Right ventricle myocardium inferior (tissue), 1 donor: ENCODE measurements at places on chromosomes 1 and 21.
A peak's percentile ranks its signal among the peaks of the same experiment; 100 is the strongest.

DNA sequence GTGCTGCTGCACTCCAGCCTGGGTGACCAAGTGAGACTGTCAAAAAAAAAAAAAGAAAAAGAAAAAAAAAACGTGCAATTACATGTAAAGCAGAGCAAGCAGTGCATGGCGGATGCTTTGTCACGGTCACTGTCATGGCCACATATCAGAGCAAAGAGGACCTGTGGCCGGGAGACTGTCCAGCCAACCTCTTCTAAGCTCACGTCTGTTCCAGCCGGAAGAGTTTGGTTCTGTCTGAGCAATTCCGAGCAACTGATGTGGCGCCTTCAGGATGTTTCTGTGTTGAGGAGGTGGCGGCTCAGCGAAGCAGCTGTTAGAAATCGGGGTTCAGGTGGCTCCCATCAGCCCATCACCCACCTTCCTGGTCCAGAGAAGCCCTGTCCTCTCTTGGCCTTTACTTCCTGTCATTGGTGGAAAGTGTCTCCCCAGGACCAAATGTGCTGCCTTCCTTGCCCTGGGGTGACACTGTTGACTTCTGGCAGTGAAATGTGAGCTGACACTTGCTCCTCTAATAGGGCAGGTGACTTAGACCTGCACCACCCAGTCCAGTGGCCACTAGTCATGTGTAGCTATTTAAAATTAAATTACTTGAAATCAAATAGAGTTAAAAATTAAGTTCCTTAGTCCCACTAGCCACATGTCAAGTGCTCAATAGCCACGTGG is 59.9 kb downstream of the ARHGEF10L start:
- DNase-seq = no peak

DNA sequence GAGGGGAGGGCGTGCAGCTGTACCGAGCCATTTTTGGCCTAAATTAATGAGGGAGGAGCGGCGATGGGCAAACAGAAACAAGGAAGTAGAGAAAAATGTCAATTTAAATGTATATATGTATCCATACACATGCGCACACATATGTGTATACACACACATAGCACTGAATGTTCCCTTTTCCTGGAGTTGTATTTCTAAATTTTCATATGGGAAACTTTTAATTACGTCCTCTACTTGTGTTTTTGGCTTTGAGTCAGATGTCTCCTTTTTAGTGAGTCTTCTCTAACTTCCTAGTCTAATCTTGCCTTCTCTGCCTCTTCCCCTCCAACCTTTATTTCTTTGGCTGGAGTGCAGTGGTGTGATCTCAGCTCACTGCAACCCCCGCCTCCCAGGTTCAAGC is 15.4 kb upstream of the CYYR1 start:
- DNase-seq = no peak

GRCh38 chr1:108130794-108131193 is 69.3 kb downstream of the SLC25A24 start:
- DNase-seq = no peak

DNA sequence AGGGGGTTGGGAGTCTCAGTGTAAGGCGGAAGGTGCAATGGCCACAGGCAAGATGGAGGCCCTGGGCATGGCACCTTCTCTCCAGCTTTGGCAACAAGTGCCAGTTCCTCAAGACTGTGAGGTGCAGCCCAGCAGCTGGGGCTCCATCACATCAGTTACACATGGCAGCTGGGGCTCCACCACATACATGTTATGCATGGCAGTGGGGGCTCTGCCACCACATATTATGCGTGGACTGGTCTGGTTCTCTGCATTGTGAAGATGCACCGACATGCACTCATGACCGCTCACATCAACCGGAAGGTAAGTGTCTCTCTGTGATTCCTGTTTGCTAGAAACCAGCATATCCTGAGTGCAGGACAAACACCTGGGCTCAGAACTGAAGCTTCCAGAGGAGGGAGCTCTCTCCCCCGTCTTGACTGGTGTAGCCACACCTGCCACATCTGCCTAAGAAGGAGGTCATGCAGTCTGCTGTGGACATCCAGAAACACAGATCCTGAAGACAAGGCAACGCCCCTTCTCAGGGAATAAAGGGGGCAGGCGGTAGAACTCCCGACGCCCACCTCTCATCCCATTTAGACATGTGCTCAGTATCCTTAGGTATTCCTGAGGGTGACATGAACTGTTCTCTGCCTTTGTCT is 104.1 kb upstream of the TMPRSS2 start:
- no peak for DNase-seq

- DNase-seq = no peak
These were observed 263.5 kb upstream of the PLD5 start for GRCh38 chr1:242787968-242788367.

DNA sequence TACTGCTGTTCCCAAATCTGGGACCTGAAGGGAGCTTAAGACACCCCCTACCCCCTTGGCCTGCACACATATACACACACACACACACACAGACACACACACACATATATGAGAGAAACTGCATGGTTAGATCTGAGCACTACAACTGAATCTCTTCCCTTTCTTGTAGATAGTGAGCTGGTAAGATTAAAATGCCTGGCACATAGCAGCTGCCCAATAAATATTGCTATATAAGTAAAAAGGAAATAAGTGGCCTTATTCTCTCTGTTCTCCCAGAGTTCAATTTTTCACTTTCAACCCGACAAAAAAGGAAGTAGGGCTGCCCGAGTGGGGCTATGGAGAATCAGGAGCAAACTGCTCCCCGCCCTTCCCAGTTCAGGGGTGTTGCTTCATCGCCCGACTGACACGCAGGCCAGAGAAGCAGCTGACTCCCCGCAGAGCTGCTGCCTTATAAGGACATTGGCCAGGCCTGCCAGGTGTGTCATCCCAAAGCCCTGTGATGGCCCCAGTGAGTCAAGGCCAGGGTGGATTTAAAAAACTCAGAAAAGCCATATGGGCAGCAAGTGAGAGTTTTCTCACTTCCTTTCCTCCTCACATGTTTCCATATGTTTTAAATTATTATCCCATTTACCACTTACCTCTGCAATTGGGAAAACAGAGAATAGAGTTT is 106.5 kb upstream of the SLC44A3 start:
- DNase-seq = peak; percentile 91

GRCh38 chr1:63592536-63593302 is 492 bp upstream of the PGM1 start:
- DNase-seq = no peak

DNA sequence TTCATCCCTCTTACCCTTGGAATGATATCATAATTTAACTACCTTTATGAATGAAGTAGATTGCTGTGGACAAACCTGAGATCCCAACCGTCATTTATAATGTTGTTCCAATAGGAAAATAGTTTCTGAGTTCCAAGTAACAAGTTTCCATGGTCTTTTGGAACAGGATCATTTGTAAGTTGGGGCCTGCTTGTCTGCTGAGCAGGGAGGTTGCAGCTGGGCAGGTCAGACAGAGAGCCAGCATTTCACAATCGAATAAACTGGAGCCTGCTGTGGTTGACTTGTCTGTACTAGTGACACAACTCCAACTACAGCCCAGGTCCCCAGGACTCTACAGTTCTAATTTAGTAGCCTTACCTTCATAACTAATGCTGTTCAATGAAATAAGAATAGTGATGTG is 18.6 kb upstream of the RALGPS2 start:
- DNase-seq = no peak

DNA sequence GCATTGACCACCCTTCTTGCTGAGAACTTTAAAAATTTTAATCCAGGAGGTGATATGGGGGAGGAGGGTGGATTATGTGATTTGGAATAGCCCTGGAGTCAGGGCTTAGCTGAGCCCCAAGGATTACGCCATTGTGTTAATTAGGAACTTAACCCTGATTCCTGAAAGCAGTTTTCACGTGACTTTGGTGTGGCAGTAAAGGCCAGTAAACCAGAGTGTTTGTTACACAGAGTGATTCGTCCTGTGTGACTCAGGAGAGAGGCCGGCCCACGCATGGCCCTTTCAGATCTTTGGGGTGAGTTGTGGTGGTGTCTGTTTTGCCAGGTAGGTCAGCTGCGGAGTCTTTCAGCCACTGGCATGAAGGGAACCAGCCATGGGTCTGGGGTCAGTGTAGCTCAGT is 107.6 kb downstream of the NOS1AP start:
- no peak for DNase-seq

- no peak for DNase-seq
These were observed 492 bp upstream of the COLGALT2 start for GRCh38 chr1:184037849-184038591.

- no peak for DNase-seq
These were observed 34.8 kb downstream of the ANKRD13C start for GRCh38 chr1:70319750-70320149.

DNA sequence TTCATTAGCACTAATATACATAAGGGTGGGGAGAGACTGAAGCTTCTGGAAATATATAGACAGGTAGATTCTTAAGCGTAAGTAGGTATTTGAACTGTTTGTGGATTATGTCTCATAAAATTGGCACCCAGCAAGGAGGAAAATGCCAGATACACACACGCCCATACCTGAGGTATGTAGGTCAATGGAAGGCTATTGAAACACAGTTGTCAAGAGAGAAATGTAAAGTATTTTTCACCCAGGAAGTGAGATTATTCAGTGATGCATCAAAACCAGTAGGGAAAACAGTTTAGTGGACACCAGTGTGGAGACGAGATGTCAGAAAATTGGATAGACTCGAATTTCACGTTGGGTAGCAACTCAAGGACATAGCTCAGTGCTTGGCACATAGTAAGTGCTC is 4.7 kb upstream of the RSPH1 start:
- no peak for DNase-seq

GRCh38 chr1:16073490-16074119 is at the start of gene FAM131C:
Gene FAM131C, minus strand, starts transcription at chr1:16073651. Its CDS starts 209 bp downstream, at chr1:16073442.
- no peak for DNase-seq

GRCh38 chr1:77511440-77511840 is 171.0 kb downstream of the ZZZ3 start:
- no peak for DNase-seq

- DNase-seq = no peak
These were observed 6.4 kb downstream of the GSTM5 start for GRCh38 chr1:109718495-109718894.

GRCh38 chr1:200749090-200749489 is 10.4 kb downstream of the CAMSAP2 start:
- DNase-seq = no peak

- no peak for DNase-seq
These were observed 16.2 kb upstream of the WDR26 start for GRCh38 chr1:224450561-224451350.

DNA sequence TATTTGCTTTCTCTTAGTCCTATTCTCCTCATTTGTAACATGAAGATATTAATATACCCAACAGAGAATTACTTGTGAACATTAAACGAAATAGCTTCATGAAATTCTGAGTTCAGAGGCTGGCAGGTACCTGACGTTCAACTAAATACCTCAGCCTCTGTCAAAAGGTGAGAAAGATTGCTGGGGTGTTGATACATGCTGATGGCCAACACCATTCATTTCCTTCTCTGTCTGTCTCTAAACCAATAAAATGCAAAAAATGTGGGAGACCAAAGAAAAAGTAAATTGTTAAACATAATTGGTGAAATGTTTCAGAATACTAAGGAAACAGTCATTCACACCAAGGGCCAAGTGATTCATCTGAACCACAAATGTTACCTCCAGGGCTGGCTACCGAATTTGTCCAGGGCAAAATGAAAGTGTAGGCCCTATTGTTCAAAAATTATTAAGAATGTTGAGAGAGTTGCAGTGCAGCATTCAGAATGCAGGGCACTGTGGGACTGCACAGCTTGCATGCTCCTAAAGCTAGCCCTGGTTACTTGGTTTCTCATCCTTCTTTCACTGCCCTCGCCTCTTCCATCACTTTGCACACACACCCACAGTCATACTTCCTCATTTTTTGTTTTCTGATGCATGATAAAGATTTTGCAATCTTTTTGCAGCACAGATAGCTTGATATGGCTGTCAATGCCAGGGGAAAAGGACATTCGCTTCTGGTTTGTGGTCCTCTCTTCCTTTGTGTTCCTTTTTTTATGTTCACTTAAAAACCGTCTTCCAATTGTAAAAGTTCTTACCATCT is 414.3 kb upstream of the NR5A2 start:
- no peak for DNase-seq

- no peak for DNase-seq
These were observed 54.5 kb upstream of the LAPTM5 start for GRCh38 chr1:30812076-30812475.

DNA sequence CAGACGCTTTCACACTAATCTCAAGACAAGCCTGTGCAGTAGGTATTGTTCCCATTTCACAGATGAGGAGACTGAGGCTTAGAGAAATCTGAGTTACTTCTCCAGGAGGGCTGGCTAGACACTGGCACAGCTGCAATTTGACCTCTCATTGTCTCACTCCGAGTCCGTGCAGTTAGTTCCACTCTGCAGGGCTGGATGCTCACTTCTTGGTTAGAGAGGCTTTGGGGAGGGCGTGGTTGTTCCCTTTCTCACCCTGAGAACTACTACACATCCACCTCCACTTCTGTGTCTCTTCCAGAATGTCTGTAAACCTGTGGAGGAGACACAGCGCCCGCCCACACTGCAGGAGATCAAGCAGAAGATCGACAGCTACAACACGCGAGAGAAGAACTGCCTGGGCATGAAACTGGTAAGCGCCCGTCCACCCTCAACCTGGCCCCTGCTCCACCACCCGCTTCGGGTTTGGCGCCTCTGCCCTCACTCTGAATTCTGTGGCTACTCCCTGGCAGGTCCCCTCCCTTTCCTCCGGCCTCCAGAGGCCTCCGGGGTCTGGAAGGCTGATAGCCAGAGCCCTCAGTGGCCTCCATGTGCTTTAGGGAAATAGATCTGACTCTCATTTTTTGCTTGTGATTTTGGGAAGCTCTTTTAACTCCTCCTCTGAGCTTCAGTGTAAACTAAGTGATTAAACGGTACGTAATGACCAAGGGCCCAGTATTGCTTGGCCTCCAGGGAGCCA is 29.1 kb downstream of the EIF2D start:
- DNase-seq = no peak

GRCh38 chr1:54153535-54154439 is 987 bp upstream of the CDCP2 start:
- peak; percentile 70 for DNase-seq

GRCh38 chr1:96104506-96104905 is 617.1 kb upstream of the PTBP2 start:
- DNase-seq = no peak

GRCh38 chr1:67833602-67833940 is 304 bp upstream of the GNG12 start:
- DNase-seq = peak; percentile 81

DNA sequence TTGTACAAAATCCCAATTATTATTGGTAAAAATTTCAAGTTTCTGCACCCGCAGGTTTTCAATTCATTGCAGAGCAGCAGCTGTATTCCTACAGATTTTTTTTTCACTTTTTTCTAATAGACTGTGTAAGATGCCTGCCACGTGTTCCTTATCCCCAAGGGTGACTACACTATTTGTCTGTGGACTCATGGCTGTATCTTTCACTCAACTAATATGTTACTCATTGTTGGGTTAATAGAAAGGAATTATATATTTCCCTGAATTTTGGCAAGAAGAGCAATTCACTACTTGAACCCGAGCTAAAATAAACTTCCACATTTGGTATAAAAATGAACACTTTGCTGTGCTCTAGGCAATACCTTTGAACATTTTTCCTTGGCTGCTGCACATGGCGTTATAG is 158.7 kb downstream of the NCAM2 start:
- DNase-seq = no peak
